A549 treated with ZK216348 at 1 μM for 4 hours (cell line): ENCODE measurements at places on chromosomes 7 and 10. TPM values are rescaled to one million over a fixed set of nuclear protein-coding genes. Genes with fewer than 3 reads are reported as not detected.

Gene HHEX
- total RNA-seq, result 12.8 to 15.5 TPM (median 14.1 TPM) in 5 replicates

Gene NPC1L1
- 0.06 to 0.14 TPM (median 0.08 TPM) in 5 replicates for total RNA-seq

Gene SFMBT2
- 6.2 to 9.9 TPM (median 9.0 TPM) in 5 replicates for total RNA-seq

Gene NPTX2
- 0.08 to 0.24 TPM (median 0.14 TPM) in 5 replicates for total RNA-seq

Gene SDHAF3
- 17.6 to 58.5 TPM (median 19.2 TPM) in 5 replicates for total RNA-seq

Gene ADAP1
- total RNA-seq, result 2.3 to 6.6 TPM (median 5.0 TPM) in 5 replicates

Gene LIPJ
- total RNA-seq, result not detected in 5 replicates

Gene UFSP1
- 3.1 to 6.4 TPM (median 5.6 TPM) in 5 replicates for total RNA-seq

Gene CLRN3
- total RNA-seq, result not detected in 5 replicates

Gene ERVW-1
- total RNA-seq, result not detected in 5 replicates

Gene GLCCI1
- total RNA-seq, result 1.1 to 1.6 TPM (median 1.4 TPM) in 5 replicates

Gene GDF10
- 0.05 to 0.19 TPM (median 0.11 TPM) in 4 of 5 replicates, not detected in the other for total RNA-seq

Gene ARHGEF35
- total RNA-seq, result 0.15 to 0.51 TPM (median 0.33 TPM) in 5 replicates

Gene METTL27
- total RNA-seq, result 4.8 to 10.2 TPM (median 8.1 TPM) in 5 replicates

Gene PODXL
- 31.3 to 59.3 TPM (median 41.8 TPM) in 5 replicates for total RNA-seq

Gene CNTNAP2
- not detected in 5 replicates for total RNA-seq

Gene DENND2A
- total RNA-seq, result 0.41 to 0.80 TPM (median 0.63 TPM) in 5 replicates

Gene TBX20
- total RNA-seq, result 1.6 to 2.9 TPM (median 1.8 TPM) in 5 replicates

Gene PLA2G12B
- total RNA-seq, result not detected in 5 replicates

Gene GRB10
- total RNA-seq, result 54.0 to 73.7 TPM (median 67.7 TPM) in 5 replicates

Gene CCDC172
- total RNA-seq, result not detected in 5 replicates

Gene CELF2
- 0.05 to 0.07 TPM in 2 of 5 replicates, not detected in the others for total RNA-seq

Gene CPN1
- total RNA-seq, result 0.16 to 0.28 TPM (median 0.22 TPM) in 4 of 5 replicates, not detected in the other

Gene BUB3
- total RNA-seq, result 161 to 187 TPM (median 171 TPM) in 5 replicates

Gene SLC39A12
- total RNA-seq, result not detected in 5 replicates

Gene ZNF239
- 2.0 to 2.8 TPM (median 2.4 TPM) in 5 replicates for total RNA-seq

Gene CYP26A1
- total RNA-seq, result 1.6 to 3.9 TPM (median 2.5 TPM) in 5 replicates

Gene NXPH1
- not detected in 5 replicates for total RNA-seq

Gene OR6B1
- total RNA-seq, result not detected in 5 replicates
